ENCODE measurements at places on chromosomes 1 and 21.

- no peak for DNase-seq
Measured at GRCh38 chr1:89557956-89558355, 33.3 kb downstream of the LRRC8B start.

DNA sequence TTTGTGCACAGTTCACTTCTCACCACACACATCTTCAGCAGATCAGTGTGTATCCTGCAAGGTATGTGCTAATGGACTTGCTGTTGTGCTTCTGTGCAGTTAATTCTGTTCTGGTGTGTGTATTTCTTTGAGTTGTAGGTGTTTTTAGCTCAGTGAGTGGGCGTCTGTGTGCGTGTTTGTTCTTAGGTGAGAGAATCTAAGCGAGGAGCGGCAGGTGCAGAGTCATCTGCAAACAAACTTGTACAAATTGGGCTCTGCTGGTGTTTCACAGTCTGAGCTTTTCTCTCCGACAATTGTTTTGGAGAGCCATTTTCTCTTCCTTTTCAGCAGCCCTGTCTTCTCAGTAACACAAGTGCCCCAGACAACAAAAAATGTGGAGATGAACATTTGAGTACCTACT lies 43.6 kb downstream of the ACP6 start:
- no peak for DNase-seq

DNA sequence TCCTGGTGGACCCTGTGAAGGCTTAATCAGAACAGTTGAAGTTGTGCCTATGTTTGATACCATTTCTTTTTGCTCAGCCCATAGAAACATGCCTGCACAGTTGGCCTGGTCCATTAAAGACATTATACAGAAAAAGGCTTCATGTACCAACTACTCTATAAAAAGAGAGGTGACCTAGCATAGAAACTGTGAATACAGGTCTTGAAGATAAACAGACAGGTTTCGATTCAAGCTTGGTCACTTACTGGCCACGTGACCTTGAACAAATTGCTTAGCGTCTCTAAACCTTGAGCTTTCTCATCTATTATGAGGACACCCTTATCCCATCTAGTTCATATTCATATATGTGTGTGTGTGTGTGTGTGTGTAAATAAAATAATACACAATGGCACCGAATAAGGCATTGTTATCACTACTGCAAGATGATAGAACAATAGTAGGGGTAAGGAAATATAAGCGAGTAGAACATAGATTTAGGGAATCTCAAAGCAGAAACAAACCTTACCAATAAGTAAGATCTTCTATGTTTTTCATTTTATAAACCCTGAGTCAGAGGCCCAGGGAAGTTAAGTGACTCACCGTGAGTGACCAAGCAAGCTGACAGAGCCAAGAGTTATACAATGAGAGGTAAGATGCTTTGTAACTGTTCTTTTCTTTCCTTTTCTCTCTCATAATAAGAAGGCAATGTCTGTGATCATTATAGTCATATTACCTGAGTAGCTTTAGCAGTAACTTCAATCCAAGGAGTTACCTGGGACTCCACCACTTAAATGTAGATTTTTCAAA lies 476.8 kb upstream of the DEPDC1 start:
- no peak for DNase-seq

- no peak for DNase-seq
Measured at GRCh38 chr1:59994302-59995198, 68.0 kb upstream of the CYP2J2 start.

DNA sequence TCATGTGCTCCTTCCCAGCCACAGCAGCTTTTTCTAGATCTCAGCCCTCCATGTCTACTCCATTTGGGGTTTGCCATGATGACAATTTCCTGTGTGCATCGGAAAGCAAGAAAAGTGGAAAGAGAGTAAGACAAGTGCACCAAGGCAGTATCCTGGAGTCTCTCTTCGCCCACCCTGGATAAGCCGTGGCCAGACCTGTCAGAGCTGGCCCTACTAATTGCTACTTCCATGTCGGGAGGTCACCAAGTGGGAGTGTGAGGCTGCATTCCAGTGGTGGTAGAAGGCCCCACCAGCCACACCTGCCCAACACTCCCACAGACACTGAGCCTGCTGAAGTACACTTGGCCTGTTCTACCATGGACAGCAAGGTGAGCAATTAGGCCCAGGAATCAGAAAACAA lies 14.0 kb upstream of the LORICRIN start:
- DNase-seq, result no peak

DNA sequence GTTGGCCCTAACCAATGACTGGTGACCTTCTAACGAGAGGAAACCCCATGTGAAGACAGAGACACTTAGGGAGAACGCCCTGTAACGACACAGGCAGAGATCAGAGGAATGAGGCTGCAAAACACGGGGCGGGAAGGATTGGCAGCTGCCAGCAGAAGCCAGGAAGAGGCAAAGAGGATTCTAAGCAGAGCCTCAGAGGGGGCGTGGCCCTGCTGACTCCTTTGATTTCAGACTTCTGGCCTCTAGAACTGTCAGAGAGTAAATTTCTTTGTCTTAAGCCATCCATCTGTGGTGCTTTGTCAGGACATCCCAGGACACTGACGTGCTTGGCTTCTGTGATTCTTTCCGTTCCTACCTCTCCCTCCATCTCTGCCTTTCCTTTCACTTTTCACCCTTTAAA lies 79.3 kb downstream of the SH3BGR start:
- no peak for DNase-seq

DNA sequence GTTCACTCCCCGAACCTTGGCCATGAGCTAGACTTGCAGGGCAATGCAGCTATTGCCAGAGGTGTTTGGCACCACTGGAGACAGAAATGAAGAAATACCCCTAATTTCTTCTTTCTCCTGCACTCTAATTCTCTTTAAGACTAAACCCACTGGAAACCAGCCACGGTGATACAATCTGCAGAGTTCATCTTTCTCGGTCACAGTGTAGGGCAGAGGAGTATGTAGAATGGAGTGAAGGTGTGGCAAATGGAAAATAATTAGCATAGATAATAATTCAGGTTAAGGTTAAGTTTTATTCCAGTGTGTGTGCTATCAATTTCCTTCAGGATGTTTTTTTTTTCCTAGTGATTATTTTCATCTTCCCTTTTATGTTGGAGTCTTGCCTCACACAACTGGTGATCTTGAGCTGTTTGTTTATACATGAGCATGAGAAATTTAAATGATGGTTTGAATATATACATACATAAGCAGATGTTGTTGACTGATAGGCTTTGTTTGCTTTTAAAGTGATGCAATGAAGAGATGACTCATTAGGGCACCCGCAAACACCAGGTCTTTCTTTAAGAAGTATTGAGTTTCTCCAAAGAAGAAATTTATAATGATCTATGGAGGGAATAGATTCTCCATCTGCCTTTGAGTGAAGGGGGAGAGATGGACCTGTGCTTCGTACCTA lies 81.9 kb downstream of the SPATA17 start:
- no peak for DNase-seq

- DNase-seq, result no peak
Measured at GRCh38 chr1:209302779-209303568, 280.5 kb upstream of the CAMK1G start.

DNA sequence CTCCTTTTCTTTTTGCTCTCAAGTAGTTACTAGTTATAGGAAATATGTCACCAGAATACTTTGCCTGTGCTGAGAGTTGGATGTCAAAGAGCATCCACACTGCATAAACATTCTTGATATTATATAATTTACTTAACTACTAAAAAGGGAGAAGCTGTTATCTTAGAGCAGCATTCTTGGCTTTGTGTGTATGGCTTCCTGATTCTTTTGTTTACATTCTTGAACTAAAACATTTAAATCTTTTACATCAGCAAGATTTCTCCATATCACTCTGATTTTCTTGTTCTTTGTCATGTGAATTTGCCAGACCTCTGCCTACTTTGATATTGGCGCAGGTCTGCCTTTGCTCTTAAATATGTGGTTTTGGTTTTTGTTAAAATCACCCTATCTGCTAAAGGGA lies 48.8 kb downstream of the SUCO start:
- no peak for DNase-seq

GRCh38 chr1:148318123-148318903 lies 164.8 kb downstream of the PPIAL4G start:
- no peak for DNase-seq

- DNase-seq, result no peak
Measured at GRCh38 chr1:35567947-35568558, 5.1 kb upstream of the TFAP2E start.

- no peak for DNase-seq
Measured at GRCh38 chr1:111197598-111198284, 2.7 kb downstream of the DENND2D start.

GRCh38 chr1:175067362-175068106 lies at the start of gene TNN:
TNN (plus strand) TSS chr1:175067833; CDS start chr1:175077419, 9,586 bp downstream.
- no peak for DNase-seq

GRCh38 chr1:27138368-27138767 lies 16.6 kb downstream of the SLC9A1 start:
- DNase-seq, result no peak

DNA sequence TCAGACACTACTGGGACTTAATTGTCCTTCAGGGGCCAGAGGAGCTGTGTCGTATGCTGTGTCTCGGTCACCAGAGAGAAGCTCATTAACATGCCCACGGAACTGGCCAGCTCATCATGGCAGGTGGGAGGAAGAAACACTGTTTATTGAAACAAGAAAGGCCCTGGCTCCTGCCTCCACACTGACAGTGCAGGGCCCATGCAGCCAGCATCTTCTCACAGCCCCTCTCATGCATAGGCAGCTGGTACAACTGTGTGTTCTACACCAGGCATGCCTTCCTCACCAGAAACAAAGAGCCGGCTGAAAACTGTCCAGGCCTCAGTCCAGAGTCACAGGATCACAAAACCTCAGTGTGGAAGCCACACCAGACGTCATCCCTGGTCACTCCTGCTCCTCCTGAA lies 106.0 kb downstream of the UBE2U start:
- no peak for DNase-seq

DNA sequence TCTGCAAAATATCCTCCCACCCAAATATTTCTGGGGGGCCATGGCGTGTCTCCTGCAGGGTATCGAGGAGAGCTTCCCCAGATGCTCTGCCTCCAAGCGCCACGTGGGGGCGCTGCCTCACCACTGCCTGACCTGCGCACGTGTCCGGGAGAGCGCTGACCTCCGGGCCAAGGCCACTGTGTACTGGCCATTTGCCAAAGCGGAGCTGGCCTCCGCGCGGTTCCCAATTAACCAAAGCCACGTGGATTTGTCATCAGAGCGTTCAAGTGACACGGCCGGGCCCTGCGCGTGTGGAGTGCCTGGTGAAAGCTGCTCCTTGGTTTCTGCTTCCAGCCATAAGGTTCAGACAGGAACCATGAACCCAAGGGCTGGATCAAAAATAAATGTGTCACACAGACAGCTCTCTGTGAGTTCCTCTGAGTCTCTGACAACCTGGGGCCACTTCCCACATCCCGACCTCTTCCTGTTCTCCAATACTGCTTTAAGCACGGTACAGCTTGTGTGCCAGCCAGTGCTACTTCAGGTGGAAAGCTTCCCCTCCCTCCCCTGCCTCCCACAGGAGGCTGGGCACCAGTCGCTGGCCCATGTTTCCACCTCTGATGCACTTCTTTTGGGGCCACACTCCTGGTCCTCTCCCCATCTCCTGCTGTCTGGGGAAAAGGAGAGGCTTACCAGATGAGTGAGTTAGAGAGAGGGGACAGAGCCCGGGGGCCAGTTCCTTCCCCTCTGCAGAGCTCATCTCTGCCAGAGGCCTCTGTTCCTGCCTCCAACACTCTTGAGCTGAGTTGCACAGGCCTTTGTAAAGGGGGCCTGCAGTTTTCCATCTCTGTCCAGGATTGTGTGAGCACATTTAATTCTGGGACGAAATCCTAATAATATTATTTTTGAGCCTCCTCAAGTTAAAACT lies 26.1 kb downstream of the ZP4 start:
- DNase-seq, result no peak

DNA sequence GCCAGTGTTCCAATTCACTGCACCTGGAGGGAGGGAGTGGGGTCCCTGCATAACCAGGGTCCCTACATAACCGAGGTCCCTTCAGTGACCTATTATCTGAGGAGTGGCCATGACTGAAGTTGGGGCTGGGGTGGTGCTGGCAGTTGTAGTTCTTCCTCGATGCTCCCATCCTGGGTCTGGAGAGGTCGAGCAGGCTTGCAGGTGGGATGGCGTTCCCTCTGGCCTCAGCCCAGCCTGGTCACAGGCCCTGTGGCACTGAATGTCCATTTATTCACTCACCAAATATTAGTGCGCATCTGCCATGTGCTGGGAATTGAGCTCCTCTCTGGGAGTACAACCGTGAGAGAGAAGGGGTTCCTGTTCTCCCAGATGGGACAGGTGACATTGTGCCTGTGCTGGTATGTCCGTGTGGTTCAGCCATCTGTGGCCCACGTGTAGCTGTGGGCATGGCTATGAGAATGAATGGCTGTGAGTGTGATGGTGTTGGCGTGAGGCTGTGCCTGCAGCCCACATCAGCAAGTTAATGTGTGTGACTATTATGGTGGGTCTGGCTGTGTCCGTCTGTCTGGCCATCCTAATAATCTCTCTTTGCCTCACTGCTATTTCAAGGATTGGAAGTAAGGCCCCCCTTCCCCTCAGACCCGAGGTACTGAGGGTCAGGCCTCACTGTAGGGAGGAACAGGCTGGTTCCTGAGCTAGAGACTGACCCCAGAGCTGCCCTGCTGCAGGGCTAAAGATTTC lies 3.9 kb upstream of the SLC6A9 start:
- no peak for DNase-seq

DNA sequence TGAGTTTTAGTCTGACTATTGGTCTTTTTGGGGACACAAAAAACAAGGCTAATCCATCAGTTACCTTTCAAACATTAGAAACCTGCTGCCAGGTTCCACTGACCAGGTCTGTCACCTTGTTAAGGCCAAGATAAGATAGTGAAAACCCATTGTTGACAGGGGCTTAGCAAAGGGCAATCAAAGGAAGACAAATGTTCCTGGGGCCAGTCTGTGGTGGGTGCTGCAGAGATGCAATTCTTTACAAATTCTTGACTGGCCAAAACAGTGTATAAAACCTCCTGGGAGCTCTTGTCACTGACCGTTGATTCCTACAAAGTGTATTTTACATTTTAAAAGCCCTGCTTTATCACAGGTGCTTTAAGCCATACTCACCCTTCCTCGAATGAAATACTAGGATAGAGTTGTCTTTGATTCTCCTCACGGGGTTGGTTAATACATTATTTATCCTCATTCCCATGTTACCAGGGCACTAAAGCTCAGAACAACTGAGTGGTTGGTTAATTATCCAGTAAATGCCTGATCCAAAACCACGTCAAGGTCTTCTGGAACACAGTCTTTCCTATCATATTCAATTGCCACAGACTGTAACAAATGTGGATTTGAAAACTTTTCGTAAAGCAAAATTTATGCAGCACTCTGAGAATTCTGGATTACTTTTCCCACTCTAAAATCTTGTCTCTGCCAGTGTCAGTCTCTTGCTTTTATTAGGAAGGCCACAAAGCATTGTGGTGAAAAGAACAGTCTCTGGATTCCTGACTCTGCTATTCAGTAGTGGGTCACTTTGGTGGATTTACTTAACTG lies 77.2 kb downstream of the NRIP1 start:
- no peak for DNase-seq

GRCh38 chr21:45415188-45415942 lies 10.4 kb downstream of the COL18A1 start:
- no peak for DNase-seq

- DNase-seq, result no peak
Measured at GRCh38 chr1:151536499-151536898, 3.6 kb upstream of the TUFT1 start.

All from DMS 273 treated with DMSO at 0.1 percent for 48 hours (cell line).